ENCODE measurements at places on chromosomes 6 and 20.

DNA sequence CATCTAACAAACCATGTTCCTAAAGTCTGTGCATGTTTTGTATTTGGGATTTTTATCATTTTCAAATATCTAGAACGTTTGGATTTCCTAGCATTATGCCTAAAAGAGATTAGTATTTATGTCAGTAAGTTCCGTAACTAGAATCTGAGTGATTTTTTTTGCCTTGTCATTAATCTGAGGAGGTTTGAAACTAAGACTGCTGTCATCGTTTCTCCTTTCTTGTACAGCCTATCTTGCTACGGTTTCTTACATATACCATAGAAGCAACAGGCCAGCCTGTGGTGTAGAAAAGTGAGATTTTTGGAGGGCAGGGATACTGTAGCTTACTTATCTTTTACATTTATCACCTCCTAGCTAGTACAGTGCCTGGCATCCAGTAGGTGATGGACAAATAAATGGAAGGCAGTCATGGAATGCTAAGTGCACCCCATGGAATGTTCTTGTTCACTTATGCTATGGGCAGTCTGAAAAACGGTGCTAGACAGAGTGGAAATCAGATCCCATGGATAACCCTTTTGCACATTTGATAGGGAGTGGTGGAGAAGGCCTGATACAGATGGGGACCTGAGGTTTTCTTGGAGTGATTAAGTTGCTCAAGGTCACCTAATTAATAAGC lies 93.9 kb downstream of the ARID1B start:
- no peak for DNase-seq

GRCh38 chr6:162653808-162654207 lies 73.8 kb downstream of the PRKN start:
- no peak for DNase-seq

- no peak for DNase-seq
Measured at GRCh38 chr6:130760006-130760405, 67.2 kb upstream of the SMLR1 start.

DNA sequence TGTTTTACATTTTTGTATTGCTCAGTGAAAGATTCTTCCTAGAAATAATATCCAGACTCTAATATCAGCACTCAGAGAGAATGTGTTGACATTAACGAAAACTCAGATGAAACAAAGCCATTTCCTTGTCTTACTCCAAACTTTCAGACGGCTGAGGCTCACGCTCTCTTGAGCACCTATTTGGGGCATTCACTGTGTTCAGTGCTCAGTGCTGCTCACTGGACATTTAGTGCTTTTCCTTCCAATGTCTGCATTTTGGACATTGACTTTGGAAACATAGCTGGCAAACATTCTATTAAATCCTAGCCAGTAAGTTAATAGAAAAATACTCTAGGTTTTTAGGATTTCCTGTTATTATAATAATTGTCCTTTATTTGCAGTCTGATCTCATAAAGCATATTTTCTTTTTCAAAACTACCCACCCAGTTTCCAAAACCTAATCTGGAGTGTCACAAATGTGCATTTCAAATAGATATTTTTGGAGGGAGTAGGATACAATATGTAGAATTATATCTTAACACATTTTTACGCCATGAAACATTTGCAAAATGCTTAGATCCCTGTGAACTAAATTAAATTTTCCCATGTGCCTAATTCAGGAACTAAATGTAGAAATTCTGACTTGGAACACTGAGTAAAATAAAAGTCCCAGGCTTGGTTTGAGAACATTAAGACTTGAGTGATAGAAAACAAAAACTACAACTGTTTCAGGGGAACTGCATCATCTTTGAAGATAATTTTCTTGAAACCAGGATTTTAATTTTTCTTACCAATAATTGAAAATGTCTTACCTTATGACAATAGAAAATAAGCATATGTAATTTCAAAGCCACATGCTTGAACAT lies 91.7 kb upstream of the B3GAT2 start:
- no peak for DNase-seq

GRCh38 chr20:44543358-44543757 lies 21.5 kb upstream of the SERINC3 start:
- DNase-seq, result no peak

GRCh38 chr6:90068264-90068663 lies 174.0 kb downstream of the GJA10 start:
- DNase-seq, result no peak

- DNase-seq, result no peak
Measured at GRCh38 chr6:12032783-12033573, 20.9 kb downstream of the HIVEP1 start.

GRCh38 chr6:109023356-109023925 lies 71.2 kb downstream of the SESN1 start:
- no peak for DNase-seq

- no peak for DNase-seq
Measured at GRCh38 chr6:19042420-19042819, 655.3 kb downstream of the RNF144B start.

GRCh38 chr6:107786709-107787588 lies 37.2 kb downstream of the SCML4 start:
- no peak for DNase-seq

DNA sequence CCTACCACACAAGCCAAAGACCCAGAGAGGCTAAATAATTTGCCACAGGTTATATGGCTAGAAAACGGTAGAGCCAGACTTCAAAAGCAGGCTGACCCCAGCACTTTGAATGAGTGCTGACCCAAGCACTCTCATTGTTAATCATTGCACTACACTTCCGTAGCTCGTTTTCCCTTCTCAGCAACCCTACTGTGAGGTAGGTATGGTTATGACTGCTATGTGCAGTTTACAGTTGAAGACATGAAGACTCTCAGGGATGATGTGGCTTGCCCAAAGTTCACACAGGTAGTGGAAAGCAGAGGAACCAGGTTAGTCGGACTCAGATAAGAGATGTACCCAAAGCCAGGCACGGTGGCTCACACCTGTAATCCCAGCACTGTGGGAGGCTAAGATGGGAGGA lies 33.5 kb upstream of the RIMS4 start:
- DNase-seq, result no peak

DNA sequence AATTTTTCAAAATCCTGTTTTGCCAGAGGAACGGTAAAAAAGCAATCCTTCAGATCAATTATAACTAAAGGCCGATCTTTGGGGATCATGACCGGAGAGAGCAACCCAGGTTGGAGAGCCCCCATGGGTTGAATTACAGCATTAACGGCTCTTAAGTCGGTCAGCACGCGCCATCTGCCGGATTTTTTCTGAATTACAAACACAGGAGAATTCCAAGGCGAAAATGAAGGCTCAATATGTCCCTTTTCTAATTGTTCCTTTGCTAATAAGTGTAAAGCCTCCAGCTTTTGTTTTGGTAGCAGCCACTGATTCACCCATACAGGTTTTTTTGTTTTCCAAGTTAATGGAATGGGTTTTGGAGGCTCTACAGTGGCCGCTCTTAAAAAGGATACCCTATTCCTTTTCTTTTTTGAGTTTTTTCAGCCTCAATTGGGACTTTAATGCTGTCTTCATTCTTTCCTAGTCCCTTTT lies 16.9 kb upstream of the PTCRA start:
- peak; percentile 25 for DNase-seq

- no peak for DNase-seq
Measured at GRCh38 chr6:130223508-130223907, 757 bp upstream of the SAMD3 start.

GRCh38 chr6:133954657-133955576 lies 1.9 kb downstream of the TBPL1 start:
- DNase-seq, result no peak

DNA sequence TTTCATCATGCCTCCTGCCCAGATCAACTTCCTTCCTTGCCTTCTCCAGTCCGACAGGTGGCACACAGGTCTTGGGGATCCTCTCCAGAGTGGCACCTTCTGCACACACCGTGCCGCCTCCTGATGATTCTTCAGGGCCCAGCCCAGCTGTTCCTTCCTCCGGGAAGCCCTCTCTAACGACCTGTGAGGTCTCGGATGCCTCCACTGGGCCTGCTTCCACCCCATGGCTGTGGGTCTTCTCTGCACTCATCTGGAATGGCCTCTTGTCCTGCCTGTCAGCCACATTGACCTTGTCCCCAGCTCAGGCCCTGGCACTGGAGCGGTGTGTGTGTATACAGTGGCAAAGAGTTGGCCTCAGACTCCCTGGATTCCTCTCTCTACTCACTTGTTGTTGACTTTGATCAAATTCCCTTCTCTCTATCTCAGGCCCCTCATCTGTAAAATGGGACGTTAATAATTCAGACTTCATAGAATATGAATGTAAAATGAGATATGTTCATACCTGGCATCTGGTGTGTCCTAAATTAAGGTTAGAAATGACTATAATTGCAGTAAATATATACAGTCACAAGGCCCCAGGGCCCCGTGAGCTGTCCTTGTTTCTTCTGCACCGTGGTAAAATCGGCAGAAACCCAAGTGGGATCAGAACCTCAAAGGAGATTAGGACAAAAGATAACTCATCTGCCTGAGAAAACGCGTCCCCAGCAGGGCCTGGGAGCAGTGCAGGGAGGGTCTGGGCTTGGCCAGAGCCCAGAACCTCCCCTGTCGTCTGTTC lies 1.5 kb downstream of the FAM210B start:
- no peak for DNase-seq

DNA sequence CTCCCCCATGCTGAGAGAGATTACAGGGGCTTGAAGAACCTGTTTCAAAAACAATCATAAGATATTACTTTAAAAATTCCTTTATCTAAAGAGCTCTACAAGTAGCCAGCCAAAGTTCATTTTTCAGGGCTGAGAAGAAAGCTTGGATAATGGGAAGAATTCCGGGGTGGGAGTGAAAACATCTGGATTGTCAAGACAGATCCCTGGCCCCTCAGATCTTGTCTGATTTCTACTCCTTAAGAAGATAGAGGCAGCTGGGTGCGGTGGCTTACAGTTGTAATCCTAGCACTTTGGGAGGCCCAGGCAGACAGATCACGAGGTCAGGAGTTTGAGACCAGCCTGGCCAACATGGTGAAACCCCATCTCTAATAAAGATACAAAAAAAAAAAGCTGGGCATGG lies 24.8 kb downstream of the TRMT6 start:
- DNase-seq, result no peak

- DNase-seq, result no peak
Measured at GRCh38 chr6:3584606-3585005, 127.8 kb upstream of the SLC22A23 start.

GRCh38 chr6:52019881-52020280 lies 67.5 kb downstream of the PKHD1 start:
- DNase-seq, result no peak

GRCh38 chr20:61753316-61753942 lies 312.3 kb downstream of the TAF4 start:
- DNase-seq, result no peak

- DNase-seq, result no peak
Measured at GRCh38 chr6:74182992-74183391, 487.0 kb downstream of the CD109 start.

GRCh38 chr6:106579281-106579680 lies 50.0 kb downstream of the RTN4IP1 start:
- no peak for DNase-seq

GRCh38 chr20:5504061-5504739 lies 187.4 kb upstream of the PROKR2 start:
- DNase-seq, result no peak

GRCh38 chr6:3397229-3398164 lies 59.4 kb downstream of the SLC22A23 start:
- no peak for DNase-seq

DNA sequence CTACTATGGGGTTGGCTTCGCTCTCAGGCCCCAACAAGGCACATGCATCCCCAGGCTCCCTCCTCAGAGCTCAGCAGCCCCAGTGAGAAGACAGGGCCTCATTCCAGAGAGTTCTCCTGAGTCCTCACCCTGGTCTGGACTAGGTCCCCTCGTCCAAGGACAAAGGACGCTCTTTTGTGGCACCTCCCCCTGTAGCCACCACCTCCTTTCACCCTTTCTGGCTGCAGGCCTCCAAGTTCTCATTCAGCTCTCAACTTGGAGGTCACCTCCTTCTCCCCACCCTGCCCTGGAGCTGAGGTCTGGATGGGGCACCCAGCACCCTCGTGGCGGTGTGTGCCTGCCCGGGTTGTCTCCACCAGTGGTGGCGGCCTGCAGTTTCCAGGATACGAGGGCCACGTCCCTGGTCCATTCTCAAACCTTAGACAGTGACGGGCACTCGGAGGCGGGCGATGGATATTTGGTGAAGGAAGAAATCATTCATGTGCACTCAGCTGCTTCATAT lies 2.5 kb downstream of the UNC93A start:
- no peak for DNase-seq

GRCh38 chr6:32637219-32637880 lies at the start of gene HLA-DQA1:
Gene HLA-DQA1, plus strand, starts transcription at chr6:32637406. Its CDS starts 53 bp downstream, at chr6:32637459.
- DNase-seq, result no peak

DNA sequence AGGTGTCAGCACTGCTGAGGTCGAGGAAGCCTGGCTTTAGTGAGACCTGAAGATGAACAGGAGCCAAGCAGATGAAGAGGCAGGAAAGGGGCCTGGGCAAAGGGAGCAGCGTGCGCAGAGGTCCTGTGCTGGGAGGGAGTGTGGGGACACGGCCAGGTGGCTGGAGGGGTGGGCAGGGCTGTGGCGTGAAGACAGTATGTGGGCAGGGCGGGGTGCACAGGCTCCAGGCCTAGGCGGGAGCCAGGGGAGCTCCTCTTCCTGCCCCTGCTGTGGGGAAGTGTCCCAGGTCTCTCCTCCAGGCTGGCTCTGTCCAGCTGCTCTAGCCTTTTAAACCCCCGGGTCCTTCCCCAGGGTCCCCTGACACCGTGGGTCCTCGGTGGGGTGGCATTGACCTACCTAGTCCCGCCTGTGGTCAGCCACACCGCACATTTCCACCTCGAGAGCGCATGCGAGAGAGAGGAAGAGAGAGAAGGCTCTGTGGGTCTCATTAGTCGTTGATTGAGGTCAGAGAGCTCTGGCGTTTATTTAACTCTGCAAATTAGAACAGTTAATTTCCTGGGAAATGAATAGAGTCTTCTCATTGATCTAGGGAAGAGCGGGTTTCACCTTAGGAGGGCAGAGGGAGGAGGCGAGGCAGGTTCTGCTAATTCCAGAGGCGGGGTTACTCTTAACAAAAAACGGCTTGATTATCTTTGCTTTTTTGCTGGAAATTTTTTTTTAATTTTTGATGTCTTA lies 68.8 kb downstream of the CDH4 start:
- no peak for DNase-seq

GRCh38 chr6:32114796-32115195 lies 5.7 kb upstream of the TNXB start:
- DNase-seq, result no peak

- DNase-seq, result no peak
Measured at GRCh38 chr20:46785958-46786357, 76.5 kb downstream of the SLC2A10 start.

DNA sequence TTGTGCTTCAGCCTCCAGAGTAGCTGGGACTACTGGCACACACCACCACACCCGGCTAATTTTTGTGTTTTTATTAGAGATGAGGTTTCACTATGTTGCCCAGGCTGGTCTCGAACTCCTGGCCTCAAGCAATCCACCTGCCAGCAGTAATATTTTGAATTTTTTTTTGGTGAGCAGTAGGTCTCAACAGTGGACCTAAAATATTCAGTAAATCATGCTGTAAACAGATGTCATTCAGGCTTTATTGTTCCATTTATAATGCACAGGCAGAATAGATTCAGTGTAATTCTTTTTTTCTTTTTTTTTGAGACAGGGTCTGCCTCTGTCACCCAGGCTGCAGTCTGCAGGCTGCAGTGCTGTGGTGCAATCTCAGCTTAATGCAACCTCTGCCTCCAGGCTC lies 69.7 kb downstream of the NCOA3 start:
- no peak for DNase-seq
